A673 (cell line): ENCODE measurements at places on chromosomes 1 and 21.

GRCh38 chr1:62687903-62688686 lies at the start of gene DOCK7:
TSS of gene DOCK7 (minus strand) at chr1:62688386. CDS start at chr1:62688264, 122 bp downstream.
- DNase-seq, result peak; percentile 89

- no peak for DNase-seq
These were observed 3.8 kb downstream of the ETV3 start for GRCh38 chr1:157134442-157134841.

DNA sequence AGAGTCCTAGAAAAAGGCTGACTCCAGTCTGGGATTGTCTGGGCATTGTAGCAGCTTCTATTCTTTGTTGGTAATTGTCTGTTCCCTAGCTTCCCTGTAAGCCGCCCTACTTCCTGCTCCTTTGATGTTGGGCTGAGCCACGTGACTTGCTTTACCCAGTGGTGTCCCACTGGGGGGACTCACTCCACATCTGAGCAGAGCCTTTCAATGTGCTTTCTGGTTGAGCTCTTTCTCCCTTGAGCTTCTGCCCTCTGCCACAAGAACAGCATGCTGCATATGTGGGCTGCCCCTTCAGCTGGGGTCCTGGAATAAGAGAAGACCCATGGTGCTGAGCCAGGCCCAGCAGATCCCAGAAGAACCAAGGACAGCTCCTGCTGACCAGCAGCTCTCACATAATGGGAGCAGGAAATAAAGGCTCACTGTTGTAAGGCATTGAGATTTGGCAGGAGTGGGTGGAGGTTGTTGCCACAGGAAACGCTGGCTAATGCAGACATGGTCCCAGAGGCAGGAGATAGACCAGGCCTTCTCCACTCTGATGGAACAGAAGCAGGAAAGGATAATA lies 276.3 kb upstream of the GJB5 start:
- DNase-seq, result no peak

DNA sequence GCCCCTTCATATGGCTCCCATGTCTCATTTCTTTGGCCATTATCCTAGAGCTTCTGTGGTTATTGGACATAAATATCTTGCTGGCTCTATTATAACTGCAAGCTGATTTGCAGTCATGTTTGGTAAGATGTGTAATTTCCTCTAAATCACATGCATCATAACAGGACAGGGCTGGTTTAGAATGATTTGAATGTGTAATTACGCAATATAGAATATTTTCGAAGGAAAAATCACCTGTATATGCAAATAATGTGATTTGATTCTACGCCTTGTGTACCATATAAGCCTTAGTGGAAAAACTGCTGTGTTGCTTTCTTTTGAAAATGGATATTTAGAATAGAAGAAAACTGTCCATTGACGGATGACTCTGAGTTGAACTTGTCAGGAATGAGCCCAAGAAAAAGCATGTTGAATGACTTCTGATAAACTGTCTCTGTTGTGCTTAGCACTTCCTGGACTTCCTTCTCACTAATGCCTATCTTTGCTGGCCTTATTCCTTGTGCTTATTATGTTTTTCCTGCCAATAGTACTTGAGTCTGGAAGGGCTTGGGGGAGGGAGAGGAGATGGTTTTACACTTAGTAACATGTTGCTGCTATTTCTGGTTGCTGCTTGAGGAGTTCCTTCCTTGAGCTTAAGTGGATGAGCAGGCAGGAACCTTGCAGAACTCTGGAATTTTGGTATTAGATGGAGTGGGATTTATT lies 6.5 kb downstream of the CACHD1 start:
- DNase-seq, result peak; percentile 54

GRCh38 chr1:245036102-245036501 lies 118.7 kb upstream of the KIF26B start:
- DNase-seq, result no peak

GRCh38 chr1:87393445-87394085 lies 64.9 kb downstream of the LMO4 start:
- DNase-seq, result no peak

DNA sequence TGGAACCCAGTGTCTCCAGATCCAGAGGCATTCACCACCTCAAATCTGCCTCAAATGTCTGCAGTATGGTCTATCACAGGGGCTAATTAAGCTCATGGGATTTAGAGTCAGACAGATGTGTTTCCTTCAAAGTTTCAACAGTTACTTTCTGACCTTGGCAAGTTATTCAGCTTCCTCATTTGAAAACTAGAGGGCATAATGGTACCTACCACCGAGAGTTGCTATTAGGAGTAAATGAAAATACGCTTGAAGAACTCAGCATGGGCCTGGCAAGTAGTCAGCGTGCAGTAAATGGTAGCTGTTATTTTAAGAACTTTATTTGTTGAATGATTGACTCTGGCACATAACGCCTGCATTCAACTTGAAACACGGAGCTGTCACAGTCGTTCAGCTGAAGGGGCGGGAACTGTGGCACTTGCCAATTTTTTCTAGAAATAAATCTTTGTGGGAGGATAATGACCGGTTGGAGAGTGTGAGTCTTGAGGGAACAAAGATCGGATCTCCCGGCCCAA lies 1.2 kb upstream of the CAP1 start:
- DNase-seq, result peak; percentile 75

DNA sequence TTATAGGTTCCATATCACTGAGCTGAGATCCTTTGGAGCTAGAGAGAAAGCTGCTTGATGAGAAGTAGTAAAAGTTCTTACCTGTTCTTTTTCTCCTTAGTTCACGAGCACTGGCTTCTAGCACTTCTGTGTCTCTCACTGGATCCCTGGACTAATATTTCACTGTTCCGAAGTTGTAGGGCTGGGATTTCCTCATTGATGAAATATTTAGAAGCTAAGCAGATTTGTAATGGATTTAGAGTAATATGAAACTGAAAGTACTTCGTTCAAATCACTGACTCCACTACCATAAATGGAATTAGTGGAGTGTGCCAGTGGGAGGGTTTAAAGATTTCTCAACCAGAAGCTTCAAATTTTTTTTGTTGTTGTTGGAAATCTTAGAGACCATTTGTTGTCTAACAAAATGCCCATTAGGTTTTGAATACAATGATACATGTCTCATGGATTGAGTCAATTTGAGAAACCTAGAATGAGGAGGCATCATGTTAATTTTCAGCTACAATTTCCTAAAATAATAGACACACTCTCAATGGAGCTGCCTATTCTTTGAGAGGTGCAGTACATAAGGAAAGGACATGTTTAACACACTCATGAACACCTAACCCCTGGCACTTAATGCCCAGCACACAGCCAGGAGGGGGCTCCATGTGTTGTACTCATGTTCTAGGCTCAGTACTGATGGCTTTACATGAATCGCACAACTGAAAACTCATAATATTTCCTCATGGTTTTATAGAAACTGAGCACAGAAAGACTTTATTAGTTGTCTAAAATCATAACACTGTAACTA lies at the start of gene GBP1:
GBP1 (minus strand) TSS at position 130 of the 790 bp plus-strand sequence. CDS start 1,974 bp downstream, outside the sequence.
- peak; percentile 47 for DNase-seq
